ENCODE measurements at places on chromosomes 12 and 14.

GRCh38 chr12:64556231-64556630 is 54.1 kb upstream of the RASSF3 start:
- DNase-seq: no peak

DNA sequence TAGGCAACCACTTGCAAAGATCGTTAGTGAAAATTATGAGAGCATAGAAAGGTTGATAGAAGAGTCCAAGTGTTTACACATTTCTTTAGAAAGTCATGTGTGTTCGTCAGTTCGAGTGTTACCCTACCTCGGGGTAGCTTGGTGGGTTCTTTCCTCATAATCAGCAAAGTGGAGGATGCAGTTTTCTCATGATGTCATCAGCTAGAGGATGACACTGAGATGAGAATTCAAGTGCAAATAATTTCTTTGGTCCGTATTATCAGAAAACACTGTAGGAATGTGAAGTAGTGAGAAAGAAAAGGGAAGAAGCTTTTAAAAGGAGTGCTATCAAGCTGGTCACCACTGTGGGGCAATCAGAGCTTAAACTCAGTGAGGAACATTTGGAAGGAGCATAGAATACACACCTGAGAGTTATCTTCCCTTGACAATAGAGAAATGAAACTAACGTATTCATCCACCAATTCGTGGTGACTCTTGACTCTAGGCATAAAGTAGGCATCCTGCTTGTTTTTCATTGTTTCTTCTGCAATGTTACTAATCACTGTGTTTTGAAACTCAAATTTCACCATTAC is 1340.9 kb upstream of the TMEM132C start:
- no peak for DNase-seq

DNA sequence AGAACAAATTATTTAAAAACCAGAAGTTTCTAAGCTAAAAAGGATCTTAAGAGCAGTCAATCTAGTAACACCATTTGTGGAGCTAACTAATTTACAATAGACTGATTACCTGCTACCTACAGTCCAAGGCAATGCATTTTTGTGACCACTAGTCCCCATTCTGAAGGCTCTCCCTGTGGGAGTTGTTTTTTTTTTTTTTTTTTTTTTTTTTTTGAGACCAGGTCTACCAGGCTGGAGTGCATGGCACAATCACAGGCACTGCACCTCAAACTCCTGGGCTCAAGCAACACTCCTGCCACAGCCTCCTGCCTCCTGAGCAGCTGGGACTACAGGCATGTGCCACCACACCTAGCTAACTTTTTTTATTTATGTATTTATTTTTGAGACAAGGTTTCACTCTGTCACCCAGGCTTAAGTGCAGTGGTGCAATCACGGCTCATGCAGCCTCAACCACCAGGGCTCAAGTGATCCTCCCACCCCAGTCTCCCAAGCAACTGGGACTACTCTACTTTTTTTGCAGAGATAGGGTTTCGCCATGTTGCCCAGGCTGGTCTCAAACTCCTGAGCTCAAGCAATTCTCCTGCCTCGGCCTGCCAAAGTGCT is 3.9 kb downstream of the GNPTAB start:
- DNase-seq: no peak

- DNase-seq: no peak
These were observed 2.6 kb downstream of the ETFRF1 start for GRCh38 chr12:25197608-25198007.

GRCh38 chr12:66851134-66851533 is 172.3 kb upstream of the GRIP1 start:
- DNase-seq: no peak

GRCh38 chr12:128903236-128903635 is 50.0 kb downstream of the GLT1D1 start:
- DNase-seq: no peak

GRCh38 chr12:116606397-116606796 is 47.2 kb downstream of the MAP1LC3B2 start:
- no peak for DNase-seq

GRCh38 chr12:122226366-122227125 is 694 bp upstream of the DIABLO start:
- DNase-seq: no peak

GRCh38 chr12:11752403-11753149 is 103.1 kb downstream of the ETV6 start:
- DNase-seq: no peak

GRCh38 chr12:124222368-124223245 is 72.3 kb upstream of the RFLNA start:
- DNase-seq: no peak

DNA sequence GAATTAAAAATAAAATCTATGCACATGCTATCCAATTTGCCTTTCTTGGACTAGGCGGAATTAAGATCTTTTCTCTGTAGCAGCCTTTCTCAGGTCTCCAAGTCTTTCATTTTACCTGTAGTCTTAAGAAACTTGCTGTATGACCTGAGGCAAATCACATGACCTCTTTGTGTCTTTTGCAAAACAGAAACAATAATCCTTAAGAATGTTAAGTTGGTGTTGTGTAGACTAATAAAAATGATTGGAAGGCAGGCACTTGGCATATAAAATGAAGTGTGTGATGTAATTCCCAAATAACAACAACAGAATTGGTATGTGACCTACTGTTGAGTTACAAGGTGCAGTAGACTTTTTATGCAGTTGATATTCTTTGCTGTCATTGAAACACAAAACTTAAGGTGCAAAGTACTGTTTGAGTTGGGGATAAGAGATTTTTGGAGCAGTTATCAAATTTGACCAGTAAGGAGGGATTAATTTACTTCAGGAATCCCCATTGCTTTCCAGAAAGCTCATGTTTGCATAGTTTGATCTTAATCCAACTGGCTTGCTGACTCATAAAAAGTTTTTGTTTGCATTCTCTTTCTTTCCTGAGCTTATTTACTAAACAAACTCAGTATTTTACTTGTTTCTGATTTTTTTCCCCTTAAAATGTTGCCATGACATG is 51.4 kb downstream of the SUSD6 start:
- no peak for DNase-seq

DNA sequence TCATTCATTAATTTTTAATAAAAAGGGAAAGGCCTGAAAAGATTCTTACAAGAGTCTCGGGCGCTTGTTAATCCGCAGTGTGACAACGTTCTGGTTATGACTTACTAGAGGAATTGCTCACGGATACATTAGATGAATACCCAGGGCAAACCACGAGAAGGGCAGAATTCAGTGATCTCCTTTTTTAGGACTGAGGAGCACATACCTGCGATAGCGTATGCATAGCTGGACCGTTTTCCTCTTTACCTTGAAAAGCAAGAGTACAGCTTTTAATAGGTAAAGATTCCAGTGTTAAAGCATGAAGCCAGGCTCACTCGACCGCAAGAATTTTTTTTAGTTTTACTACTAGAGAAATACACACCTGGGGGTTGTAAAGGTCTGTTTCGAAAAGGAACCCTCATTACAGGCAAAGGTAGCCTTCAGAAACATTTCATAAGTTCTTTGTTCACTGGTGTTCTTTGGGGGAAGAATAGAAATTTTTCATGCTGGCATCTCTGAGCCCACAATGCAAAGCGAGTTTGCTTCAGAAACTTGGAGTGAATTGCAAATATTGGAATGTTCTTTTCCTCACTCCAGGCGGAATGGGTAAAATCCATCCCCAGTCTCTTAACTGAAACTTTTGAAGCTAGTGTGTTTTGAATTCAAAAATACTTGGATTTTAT is 953 bp downstream of the MAPK1IP1L start:
- no peak for DNase-seq

GRCh38 chr14:77730976-77731497 is 23.1 kb downstream of the SLIRP start:
- no peak for DNase-seq
